ENCODE measurements at places on chromosomes 11 and 22.

- no peak for DNase-seq
Measured at GRCh38 chr22:17096071-17096470, 11.3 kb downstream of the IL17RA start.

DNA sequence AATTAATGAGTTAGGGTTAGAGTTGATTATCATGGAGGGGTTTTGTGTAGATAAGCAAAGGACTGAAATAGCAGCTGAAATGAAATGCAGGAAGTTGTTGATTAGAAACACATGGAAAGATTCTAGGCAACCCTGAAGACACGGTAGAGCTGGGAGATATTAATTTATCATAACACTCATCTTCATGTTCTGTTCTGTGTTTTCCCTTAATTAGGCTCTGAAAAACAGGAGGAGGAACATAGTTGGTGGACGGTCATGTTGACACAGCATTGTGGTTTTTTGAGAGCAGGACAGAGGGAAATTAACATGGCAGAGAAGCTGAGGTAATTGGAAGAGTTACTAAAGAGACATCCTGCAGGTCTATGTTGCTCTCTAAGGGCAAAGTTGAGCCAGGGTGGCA is 138.8 kb upstream of the UBASH3B start:
- DNase-seq, result no peak

DNA sequence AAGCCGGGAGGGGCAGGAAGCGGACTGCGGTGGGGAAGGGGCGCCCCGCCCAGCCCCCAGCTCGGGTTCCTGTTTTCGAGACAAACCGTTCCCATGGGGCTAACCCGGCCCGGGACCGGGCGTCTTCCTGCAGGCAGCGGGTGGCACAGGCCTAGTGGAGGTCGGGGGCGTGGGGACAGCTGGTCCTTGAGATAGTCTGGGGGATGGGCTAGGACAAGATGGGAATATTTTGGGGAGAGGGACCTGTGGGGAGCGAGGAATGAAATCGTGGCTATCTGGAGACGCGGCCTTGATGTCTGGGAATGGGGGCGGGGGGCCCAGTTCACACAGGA is 1.2 kb upstream of the RASGRP2 start:
- peak; percentile 96 for DNase-seq

DNA sequence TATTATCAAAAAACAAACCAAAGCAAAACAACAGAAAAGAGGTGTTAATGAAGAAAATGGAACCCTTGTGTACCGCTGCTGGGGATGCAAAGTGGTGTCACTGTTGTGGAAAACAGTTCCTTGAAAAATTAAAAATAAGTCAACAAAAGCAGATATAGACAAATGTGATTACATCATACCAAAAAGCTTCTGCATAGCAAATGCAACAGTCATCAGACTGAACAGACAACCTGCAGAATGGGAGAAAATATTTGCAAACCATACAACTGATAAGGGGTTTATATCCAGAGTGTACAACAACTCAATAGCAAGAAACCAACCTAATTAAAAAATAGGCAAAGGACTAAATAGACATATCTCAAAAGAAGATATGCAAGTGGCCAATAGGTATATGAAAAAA is 22.9 kb upstream of the CARS1 start:
- no peak for DNase-seq

DNA sequence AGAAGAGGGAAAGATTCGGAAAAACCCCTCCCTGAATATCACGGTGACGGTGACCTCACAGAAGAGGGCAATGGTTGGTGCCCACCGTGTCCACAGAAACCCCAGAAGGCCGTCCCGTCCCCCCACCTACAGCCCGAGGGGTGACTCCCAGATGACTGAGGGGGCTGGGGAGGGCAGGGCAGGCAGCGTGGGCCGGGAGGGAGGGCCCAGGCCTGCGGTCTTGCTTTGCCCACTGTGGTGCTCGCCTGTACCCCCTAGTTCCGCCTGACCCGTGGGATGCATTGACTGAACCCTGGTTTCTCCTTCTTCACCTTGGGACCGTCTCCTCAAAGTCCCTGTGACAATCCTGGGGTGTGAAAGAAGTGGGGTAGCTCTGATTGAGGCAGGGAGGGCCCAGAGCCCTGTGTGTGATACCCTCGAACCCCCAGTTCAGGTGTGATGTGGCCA is 526.7 kb downstream of the BRD1 start:
- no peak for DNase-seq

GRCh38 chr22:37994049-37994448 is 9.7 kb upstream of the SOX10 start:
- no peak for DNase-seq
